GOT3 (cell line): ENCODE measurements at places on chromosomes 5 and 9.

DNA sequence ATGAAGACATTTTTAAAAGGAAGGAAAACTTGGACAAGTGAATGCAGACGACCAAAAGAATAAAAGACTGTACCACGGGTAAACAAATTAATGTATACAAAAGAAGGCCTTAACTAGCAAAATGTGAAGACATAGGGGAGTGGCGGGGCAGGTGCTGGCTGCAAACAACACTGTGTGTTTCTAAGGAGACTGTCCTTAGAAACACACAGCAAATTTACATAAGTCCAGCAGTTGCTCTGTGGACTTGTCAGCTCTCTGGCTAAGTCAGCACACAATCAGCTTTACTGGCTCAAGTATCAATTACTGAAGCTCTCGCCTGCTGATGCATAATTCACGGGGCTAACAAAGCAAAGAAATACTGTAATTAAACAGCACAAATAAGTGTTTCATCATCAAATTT lies 24.8 kb downstream of the PTBP3 start:
- DNase-seq: no peak

DNA sequence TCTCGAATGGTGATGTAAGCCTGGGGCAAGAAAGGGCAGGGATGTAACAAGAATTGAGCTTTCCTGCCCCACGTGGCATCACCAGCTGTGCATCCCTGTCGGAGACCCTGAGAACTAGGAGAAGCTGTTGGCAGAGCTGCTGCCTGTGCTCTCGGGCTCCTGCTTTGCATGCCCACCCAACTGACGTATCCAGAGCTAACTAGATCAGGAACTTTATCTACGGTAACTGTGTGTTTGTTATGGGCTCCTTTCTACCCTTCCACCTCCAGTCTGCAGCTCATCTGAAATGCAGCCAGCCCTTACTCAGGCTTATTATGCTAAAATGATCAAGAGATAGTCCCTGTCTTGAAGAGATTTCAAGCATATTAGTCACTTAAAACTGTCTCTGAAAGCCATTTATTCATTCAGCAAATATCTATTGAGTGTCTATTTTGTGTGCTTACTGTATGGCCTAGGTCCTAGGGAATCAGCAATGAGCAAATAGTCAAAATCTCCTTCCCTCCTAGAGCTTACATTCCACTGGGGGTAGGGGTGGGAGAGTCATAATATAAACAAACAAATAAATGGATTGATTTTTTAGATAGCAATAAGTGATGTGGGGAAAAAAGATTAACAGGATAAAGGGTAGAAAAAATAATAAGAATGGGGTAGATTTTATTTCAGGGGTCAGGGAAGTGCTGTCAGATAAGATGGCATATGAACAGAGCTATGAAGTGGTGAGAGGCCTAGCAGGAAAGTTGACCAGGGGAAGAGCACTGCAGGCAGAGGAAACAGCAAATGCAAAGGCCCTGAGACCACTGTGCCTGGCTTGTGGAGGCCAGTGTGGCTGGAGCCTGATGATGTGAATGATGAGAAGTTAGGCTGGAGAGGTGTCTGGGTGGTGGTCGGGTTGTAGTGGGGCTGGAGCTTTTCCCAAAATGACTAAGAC lies 118.2 kb downstream of the GALNT10 start:
- DNase-seq: no peak

DNA sequence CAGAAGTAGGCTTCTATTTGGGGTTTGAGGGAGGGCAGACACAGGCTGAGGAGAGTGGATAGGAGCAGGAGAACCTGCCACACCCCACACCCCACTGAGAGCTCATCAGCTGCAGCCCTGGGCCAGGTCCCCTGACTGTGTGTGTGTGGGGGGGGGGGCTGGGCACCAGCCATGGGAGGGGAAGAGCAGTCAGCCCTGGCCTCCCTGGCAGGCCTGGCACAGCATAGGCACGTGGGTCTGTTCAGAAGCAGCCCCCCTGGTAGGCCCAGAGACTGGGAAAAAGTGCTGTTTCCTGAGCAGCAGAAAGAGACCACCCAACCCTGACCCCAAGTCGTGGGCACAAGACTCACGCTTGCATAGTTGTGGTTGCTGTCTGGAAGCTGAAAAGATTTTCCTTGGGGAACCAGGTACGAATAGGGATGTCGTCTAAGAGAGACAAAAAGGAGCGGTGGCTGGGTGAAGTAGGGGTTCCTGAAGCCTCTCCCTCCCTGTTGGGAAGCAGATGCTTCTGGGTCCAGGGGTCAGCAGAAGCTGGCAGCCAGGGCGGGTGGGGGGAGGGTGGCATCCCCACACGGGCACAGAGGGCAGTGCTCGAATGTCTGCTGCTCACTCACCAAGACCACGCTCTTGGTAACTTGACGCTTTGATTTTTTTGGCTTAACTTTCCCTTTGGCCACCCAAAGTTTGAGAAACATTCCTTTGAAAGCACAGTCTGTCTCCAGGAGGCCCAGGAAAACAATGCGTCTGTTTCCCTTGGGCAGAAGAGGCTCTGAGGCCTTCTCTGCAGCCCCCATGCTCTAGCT lies 2.9 kb downstream of the NSMF start:
- no peak for DNase-seq

DNA sequence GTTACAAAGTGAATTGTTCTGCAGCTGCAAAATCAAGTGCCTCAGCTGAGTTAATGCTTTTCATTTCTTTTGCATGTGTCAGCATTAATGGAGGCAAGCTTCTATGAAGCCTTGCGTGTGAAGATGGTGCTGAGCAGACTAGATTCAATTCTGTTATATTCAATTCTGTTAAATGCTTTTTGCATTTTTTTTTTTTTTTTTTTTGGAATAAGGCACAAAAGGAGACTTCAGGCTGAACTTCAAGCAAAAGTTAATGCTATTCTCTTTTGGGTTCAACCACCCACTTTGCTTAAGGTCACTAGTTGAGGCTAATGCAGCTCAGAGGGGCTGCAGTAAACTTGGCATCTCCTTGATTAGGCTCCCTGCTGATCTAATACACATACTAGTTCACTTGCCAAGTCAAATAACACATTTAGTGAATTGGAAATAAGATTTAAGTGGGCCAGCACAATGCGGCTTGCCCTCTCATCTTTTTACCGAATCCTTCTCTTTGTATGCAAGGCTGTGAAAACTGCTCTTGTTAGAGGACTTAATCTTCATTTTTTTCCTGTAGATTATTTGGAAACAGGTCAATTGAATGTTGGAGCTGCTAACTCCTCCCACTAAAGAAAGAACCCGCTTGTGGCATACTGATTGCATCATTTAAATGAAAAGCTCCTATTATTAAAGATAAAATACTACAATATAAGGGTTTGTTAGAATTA lies 1020.2 kb downstream of the NR2F1-AS1 start:
- DNase-seq: no peak

DNA sequence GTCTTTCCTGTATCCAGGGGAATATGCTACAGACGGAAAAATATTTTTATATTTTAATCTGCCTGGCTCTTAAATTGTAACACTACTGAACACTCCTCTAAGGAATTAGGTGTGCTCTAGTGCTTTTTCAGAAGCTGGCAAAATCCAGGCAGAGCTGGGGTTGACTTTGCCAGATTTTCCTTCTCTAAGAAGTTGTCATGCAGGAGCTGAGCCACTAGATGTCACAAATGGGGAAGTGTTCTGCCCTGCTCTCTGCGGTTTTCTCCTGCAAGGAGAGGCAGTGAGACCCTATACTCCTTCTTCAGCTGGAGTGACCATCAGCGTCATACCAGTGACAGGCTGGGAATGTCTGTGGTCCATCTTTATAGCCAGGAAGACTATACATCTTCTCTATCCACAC lies 112.5 kb downstream of the HAPLN1 start:
- DNase-seq: no peak

GRCh38 chr9:37471942-37472684 lies 6.9 kb upstream of the ZBTB5 start:
- DNase-seq: no peak

- DNase-seq: no peak
These were observed 126.7 kb downstream of the GRIA1 start for GRCh38 chr5:153617190-153617589.

DNA sequence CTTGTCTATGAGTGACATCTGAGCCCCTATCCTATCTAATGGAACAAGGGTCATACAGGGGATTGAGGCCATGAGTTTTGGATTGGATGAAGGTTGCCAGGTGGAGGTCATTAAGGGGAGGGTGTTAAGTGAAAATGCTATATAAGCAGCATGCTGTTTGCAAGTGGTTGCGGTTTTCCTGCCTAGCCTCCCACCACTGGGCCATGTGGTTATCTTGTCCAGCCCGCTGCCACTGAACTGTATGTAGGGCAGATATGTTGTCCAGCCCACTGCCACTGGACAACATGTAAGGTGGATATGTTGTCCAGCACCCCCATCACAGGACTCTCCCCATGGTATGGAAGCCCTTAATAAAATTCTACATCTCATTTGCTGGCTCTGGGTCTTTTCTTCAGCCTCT lies 200.0 kb downstream of the FGF10 start:
- no peak for DNase-seq

DNA sequence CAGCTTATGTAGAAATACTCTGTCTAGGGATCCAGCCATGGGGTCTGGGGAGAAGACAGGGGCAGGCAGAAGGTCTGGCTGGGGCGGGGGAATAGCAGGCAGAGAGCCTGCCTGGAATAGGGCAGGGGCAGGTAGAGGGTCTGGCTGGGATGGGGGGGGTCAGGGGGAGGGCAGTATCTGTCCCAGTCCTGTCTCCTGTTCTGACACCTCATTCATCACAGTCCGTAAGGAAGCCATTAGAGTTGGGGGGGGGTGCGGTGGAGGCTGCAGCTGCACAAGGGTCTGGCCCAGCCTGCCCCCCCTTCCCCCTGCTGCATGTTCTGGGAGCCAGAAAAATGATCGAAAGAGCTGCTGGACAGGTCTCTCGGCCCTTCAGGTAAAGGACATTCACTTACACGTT lies 32.6 kb downstream of the CNTFR start:
- DNase-seq: no peak

DNA sequence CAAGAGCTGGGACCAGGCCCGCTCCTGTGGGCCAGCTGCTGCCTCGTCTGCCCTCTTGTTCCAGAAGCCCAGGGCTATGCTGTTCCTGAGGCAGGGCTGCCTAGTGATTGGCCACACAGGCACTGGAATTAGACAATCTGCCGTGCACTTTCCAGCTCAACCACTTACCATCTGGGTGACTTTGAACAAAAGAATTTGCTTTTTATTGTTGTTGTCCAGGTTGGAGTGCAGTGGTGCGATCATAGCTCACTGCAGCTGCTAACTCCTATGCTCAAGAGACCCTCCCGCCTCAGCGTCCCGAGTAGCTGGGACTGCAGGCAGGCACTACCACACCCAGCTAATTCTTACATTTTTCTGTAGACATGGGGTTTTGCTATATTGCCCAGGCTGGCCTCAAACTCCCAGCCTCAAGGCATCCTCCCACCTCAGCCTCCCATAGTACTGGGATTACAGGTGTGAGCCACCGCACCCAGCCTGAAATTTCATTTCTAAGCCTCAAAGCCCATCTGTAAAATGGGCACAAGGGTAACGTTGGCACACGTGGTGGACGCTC lies 1.2 kb upstream of the NEK6 start:
- no peak for DNase-seq

GRCh38 chr5:141567513-141568117 lies 51.2 kb downstream of the DIAPH1 start:
- no peak for DNase-seq

GRCh38 chr5:136891175-136891972 lies 526.0 kb upstream of the TRPC7 start:
- DNase-seq: no peak

GRCh38 chr5:61120534-61120933 lies 41.7 kb downstream of the SMIM15 start:
- no peak for DNase-seq

DNA sequence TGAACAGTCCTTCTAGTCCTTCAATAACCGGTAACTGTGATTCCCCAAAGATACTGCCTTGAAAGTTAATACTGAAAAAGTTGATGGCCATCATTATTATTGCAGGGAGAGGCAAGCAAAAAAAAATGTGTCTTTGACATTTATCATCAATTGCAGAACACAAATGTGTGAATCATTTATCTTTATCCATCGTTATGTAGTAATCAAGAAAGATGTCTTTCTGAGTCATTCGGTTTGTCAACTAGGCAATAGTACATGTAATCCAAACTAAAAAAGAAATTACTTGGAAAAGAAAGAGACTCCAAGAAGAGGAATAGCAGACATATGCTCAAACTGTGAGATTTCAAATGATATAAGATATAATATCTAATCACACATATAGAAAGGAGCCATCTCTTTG lies 473.0 kb downstream of the CETN3 start:
- DNase-seq: no peak

DNA sequence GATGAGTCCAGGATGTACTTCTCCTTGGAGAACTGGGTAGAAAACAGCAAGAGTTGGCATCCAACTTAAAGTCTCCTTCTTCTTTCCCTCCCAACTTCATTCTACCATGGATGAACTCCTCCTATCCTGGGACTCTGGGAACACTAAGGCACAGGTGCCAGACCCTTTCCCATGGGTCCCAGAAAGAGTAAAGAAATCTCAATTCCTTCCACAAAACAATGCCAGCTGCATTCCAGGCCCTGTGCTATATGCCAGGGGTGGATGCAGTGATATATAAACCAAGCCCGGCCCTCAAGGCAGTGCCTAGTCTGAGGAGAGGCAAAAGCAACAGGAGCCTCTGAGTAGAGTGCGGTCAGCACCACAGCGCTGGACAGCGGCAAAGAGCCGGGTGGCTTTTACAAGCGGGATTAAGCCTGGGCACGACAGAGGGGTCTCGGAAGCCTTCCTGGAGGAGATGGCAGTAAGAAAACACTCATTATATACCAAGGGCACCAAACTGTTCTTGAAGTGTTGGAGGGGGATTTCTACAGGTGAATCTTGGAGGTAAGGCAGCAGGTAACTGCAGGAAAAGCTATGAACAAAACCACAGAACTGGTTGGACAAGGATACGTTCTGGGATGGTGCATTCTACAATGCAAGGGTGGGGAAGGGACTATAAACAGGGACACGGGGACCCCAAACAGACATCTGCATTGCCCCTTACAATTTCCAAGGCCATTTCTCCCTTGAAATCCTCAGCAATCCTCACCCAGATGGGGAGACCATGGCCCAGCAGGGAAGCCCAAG lies 16.4 kb upstream of the TOR2A start:
- DNase-seq: no peak

DNA sequence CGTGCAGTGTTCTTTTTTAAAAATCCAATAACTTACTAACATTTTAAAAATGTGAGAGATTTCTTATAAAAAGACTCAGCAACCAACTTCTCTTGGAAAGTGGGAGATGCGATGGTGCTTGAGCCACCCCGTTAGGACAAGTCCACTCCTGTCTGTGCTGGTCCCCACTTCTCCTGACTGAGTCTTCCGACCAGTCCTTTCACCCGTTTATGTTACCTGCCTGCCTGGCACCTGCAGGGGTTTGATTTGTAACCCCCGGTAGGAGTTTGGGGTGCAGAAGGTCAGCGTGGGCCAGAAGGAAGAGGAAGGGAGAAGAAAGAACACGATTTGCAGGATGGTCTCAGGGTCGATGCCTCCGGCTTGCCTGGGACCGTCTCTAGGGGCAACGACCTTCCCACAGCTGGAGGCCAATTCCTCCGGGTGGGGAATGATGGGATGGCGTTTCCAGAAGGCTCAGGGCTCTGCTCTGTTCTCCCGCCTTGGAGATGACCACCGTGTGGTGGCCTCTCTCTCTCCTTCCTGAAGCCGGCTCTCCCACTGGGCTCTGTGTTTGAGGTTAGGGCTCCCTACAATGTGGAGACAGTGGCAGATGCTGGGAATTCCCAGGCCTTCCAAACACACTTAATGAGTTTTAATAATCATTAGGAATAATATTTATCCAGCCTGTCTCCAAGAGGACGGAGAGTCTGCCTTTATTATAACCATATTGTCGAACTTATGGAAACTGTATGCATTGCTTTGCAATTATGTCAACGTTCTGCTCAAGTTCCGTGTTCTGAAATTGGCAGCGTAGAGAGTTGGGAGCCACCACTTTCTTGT lies 14.8 kb downstream of the COL27A1 start:
- DNase-seq: no peak

- no peak for DNase-seq
These were observed 259.6 kb upstream of the RPS23 start for GRCh38 chr5:82537687-82538306.
